ENCODE measurements at places on chromosomes 12 and 14.
A peak's percentile ranks its signal among the peaks of the same experiment; 100 is the strongest.

DNA sequence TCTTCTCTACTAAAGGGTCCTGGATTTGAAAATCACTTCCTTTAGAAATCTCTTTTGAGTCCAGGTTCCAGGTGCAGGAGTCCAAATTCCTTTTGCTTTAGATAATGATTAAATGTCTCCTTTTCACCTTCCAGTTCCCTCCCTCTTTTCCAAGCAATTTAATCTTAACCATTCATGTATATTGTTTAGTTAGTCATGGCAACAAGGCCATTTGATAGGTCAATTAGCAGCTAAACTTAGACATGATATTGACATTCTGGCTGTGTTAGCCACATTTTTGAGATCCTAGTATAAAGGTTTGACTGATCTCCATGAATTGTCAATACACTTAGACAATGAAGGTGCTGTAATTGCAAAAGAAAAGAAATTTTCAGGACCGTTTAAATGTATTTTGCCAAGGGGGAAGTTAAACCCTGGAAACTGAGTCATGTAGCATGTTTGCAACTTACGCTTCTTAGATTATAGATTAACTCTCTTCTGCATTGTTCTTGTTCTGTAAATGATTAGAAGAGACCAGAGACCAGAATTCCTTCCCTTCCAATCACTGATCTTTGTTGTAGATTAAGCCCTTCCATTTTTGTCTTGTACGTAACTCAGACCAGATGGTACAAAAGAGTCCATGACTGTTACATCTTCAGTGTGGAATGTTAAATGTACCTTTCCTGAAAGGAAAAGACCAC lies 12.4 kb upstream of the C12orf75 start:
- no peak for DNase-seq

DNA sequence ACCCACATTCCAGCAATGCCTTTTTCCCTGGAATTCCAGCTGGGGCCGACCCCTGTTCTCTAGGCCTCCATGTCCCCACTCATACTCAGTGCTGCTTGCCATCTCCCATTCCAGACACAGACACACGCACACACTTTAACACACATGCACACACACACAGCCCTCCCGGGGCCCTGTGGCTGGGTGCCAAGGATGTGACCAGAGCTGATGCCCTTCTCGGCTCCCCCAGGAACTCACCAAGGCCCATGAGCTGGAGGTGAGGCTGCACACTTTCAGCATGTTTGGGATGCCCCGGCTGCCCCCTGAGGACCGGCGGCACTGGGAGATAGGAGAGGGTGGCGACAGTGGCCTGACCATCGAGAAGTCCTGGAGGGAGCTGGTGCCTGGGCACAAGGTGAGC lies 4.3 kb downstream of the PLEKHG6 start:
- DNase-seq: no peak

GRCh38 chr14:67444395-67444794 lies 32.4 kb upstream of the PLEK2 start:
- DNase-seq: no peak

- DNase-seq: peak; percentile 81
Observed at GRCh38 chr12:6471989-6472360, 1.5 kb upstream of the VAMP1 start.

GRCh38 chr14:26370115-26370514 lies 227.7 kb downstream of the NOVA1 start:
- DNase-seq: no peak

DNA sequence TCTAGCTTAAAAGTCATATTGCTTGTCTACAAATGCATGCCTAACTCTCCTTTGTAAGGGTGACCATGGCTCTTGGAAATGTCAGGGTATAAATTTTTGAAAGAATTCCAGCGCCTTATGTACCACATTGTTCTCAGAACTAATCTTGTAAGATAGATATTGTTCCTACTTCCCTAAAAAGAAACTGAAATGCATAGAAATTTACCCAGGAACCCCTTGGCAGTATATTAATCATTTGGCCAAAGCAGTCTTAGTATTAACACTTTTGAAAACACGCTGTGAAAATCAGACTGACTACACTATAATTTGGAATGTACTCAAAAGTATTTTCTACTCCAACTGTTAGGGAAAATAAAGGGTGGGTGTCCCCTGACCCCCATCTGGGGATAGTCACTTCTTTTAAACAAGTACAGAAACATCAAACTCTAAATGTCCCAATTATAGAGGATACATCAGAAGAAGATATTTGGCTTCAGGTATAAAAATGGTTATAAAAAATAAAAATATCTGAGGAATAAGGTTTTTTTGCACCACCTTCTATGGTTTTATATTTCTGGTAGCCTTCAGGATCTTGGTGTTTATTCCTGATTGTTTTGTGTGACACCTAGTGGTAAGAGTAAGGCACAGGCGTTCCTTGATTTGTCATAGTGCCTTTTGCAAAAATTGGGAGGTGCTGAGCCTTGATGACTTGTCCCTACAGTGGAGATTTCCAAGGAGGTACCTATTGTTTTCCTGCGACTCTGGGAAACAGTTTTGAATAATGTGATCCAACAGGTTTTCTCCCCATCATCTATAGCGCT lies 2.2 kb upstream of the NFKBIA start:
- DNase-seq: peak; percentile 71

DNA sequence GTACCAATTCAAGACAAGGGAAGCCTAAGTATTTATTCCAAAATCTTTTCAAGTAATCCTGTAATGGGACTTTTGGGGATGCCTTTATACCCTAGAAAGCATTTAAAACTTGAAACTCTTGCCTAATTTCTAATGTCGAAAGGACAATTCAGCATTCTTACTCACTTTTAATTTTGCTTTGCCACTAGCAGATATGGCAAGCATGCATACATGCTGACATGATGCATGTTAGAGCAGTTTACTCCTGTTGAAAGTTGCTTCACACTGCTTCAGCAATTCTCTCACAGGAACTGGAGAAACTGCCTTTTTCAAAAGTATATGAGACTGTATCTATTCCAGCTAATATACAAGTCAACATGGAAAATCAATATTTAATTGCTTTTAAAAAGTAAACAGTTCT lies 79.9 kb downstream of the TAOK3 start:
- DNase-seq: peak; percentile 24

DNA sequence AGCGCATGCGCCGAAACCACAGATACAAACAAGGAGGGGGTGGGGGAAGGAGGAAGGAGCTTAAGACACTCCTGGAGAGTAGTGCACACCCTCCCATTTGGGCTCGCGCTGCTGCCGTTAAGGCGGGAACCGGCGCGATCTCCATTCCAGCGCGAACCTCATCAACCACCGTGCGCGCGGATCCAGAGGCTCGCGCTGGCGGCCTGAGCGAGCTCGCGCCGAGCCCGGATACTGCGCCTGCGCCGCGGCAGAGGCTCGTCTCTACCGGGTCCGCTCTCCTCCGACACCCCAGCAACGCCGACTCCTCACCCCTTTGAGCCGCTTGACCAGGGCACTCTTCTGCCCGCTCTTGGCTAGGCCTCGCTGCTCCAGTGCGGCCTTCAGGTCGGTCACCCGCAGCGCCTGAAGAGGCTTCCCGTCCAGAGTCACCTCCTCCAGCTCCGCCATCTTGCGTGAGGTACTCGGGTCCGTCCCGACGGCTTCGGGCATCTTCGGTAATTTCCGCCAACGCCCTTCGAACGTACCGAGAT lies at the start of gene ACIN1:
Gene ACIN1 (minus strand): TSS at position 471 of the 530 bp plus-strand sequence. CDS start 24 bp downstream, at position 447.
- DNase-seq: peak; percentile 82

GRCh38 chr12:43148691-43149090 lies 403.3 kb downstream of the ADAMTS20 start:
- DNase-seq: no peak

DNA sequence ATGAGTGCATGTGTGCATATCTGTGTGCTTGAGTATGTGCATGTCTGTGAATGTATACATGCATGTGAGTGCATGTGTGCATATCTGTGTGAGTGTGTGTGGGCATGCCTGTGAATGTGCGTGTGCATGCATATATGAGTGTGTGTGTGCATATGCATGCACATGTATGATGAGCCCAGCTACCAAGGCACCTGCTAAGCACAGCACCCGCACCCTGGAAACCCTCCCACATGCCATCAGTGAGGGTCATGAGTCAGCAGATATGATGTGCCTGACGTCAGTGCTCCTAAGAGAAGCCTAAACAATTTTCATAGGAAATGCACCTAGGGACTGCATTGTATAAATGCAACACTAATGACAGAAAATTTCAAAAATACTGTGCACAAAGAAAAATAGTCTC lies 151.1 kb downstream of the KIF26A start:
- DNase-seq: no peak

DNA sequence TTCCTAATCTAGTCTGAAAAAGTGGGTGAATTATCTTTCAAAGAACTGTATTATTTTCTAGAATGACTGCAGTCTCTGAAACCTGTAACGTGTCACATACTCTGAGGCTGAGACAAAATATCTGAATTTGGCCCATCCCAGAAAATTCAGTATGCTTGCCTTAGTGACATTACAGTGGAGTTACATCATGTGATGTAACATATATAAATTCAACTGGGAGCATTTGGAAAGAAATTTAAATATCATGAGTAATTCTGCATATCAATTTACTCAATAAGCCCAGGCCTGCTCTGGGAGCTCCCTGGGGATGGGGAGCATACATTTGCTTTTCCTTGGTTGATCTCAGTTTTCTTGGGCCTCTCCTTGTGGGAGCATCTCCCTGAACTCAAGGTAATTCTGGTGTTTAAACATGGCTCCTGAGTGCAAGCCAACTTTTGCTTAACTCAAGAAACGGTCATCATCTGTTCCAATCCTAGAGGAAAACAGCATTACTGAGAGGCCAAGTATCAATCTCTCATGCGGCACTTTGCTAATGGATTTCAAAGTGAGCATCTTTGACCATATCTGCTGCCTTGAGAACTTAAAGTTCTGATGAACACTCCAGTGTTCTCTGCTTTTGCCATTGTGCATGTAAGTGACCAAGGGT lies 54.4 kb downstream of the AKAP6 start:
- DNase-seq: no peak

DNA sequence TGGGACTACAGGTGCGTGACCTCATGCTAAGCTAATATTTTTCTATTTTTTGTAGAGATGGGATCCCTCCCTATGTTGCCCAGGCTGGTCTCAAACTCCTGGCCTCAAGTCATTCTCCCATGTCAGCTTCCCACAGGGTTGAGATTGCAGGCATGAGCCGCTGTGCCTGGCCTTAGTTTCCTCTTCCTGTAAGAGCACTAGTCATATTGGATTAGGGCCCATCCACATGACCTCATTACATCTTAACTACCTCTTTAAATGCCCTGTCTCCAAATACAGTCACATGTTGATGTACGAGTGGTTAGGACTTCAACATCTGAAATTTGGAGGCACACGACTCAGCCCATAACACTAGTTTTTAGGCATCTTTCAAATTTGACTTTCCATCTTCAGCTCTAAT lies 72.2 kb upstream of the RASSF3 start:
- peak; percentile 66 for DNase-seq

GRCh38 chr12:104567832-104568486 lies 111.2 kb downstream of the CHST11 start:
- no peak for DNase-seq

DNA sequence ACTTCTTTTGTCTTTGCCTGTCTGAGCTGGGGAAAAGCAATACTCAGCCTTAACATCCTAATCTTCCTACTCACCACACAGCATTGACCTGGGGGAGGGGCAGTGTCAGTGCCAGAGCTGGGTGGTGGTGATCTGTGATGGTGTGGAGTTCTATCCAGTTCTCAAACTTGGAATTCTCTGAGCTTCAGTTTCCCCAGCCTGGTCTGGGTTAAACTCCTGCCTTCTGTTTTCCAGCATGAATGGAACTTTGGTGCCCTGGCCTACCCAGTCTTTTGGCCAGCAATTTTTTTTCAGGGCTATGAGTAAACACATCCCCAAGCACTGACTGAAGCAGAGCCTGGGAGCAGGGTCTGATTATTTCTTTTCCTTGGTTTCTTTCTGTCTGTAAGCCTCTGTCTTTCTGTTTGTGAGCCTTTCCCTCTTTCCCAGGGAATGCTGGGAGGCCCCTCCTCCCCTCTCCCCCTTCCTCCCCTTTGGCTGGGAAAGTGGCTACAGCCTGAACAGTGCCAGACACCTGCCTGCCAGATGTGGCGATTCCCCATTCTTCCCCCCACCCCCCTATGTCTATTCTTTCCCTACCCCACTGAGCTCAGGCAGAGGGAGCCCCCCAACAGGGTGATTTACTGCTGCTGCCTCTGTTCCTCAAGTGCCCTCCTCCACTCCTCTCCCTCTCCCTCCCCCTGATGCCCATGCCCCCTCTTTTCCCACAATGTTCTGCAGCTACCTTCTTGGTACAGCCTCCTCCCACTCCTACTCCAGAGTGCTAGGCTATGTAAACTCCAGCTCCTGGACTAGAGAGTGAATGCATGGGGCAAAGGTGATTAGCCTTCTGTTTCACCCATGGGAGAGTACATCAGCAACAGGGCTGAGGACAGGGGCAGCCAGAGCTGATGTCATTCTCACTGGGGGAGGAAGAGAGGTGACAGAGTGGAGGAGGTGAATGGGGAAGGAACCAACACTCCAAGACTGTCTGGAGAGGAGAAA lies 11.1 kb downstream of the GPR84 start:
- DNase-seq: no peak
